AG09319 (cell line): ENCODE measurements at places on chromosomes 3 and 15.

DNA sequence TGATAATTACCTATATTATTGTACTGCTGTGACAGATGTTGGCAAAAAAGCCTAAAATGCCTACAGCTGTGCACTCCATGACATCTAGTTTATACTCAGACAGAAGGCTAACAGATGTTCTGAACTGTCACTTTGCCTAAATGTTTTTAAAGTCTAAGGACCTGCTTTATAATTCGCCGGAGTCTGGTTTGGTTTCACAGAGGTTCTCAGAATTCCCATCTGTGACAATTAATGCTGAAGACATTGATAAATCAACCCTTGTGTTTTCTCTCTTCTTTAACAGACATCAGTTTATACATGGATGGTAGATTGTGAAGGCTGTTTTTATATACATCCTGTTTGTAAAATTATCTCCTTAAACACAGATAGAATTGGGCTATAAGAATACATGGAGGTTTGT, 19.8 kb upstream of the SOX2 start:
- no peak for DNase-seq

DNA sequence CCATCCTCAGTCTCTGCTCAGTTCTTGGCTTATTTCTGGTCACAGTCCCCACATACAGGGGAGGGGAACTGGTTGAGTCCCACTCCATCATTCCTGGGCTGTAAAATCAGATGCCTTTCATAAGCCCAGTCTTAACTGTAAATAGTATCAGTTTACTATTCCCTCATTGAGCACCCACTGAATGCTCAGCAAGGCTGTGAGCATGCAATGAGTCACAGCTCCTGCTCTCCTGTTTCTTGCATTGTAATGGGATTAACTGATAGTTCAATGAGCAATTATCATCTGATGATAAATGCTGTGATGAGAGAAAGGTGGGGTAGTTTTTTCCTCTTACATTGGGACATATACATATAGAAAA, 113.6 kb upstream of the TPM1 start:
- DNase-seq = no peak

- DNase-seq = no peak
These were observed 617.5 kb upstream of the CCDC54 start for GRCh38 chr3:106759731-106760130.

DNA sequence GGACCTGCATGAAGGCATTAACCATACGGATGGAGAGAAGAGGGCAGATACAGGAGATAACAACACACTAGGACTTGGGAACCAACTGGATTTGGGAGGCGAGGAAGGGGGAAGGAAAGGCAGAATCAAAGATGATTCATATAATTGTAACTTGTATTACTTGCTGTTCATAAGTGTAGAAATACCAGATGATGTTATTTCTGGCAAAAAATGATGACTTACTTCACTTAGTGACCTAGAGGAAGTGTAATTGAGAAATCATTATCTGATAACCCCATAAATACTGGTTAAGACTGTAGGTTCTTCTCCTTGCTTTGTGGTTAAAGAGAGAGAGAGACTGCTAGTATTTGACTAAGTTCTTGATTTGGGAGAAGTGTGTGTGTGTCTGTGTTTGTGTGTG, 50.5 kb upstream of the GK5 start:
- DNase-seq = peak; percentile 60

DNA sequence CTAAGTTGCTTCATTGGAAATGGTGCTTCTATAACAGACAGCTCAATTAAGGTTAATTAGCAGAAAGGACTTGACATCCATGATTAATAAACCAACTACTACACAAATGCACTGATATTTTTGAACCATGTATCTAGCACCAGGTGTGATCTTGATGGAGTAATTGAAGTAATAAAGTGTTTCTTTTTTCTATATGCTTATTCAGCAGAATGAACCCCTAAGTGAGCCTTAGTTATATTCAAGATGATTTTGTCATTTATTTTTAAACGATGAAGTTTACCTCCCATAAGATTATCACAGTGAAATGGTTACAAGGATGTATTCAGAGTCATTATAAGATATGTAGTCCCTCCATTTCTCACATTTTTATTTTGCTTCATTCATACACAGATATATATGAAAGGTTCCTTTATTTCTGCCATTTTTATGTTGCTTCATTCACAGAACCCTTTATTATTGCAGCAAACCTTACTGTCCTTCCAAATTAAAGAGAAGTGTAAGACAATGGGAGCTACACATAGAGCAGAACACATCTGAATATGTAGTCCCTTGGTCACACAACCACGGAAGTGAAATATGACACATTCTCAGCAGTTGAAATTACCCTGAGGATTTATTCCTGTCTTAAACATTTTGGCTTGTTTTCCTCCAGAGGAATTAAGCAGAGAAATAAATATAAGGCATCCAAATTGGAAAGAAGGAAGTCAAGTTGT, 295.0 kb downstream of the RAP2B start:
- DNase-seq = no peak

GRCh38 chr3:105458518-105459215, 92.0 kb downstream of the ALCAM start:
- no peak for DNase-seq

DNA sequence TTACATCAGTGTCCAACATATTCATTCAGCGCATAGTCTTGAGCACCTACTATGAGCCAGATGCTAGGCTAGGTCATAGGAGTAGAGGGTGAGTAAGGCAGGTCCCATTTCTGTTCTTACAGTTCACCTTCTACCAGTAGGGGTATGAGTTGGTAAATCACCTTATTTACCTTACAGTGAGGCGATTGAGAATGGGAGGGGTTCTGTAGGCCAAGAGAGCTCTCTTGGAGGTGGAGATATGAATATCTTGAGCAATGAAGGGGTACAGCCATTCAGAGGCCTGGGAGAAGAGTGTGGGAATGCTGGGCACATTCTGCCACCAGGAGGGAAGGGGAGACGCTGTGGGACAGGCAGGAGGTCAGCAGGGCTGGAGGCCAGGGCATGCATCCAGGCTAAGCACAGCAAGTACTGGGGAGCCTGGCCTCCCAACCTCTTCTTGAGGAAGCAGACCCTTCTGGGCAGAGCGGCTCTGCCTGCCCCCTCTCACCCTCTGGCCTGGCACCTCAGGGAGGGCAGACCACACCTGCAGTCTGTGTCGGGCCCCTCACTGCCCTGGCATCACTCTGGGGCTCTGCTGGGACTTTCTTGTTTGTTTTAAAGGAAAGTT, 123.4 kb downstream of the EEFSEC start:
- no peak for DNase-seq

- no peak for DNase-seq
These were observed 187.0 kb upstream of the ATP10A start for GRCh38 chr15:26049900-26050657.

DNA sequence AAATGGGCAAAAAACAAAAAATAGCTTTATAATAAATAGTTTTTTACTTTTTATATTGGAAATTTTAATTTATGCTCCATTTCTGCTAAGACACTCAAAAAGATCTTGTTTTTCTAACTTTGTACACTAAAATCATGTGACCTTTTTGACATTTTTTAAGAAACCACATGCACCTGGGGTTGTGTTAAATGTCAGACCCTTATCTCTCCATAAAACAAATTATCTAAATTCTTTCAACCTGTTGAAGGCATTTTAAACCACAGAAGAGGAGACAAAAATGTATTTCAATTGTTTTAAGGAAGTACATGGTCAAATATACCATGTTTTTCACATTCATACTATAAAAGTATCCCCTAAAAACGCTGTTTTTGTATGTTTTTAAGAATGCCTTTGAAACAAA, 29.2 kb downstream of the IFT80 start:
- no peak for DNase-seq

- DNase-seq = no peak
These were observed 114.3 kb downstream of the LIPC start for GRCh38 chr15:58546066-58546591.

GRCh38 chr3:25957026-25957425, 167.1 kb downstream of the OXSM start:
- no peak for DNase-seq

GRCh38 chr15:94417501-94418293, 186.3 kb downstream of the MCTP2 start:
- DNase-seq = no peak

- no peak for DNase-seq
These were observed 16.2 kb upstream of the CCR9 start for GRCh38 chr3:45870099-45870498.

DNA sequence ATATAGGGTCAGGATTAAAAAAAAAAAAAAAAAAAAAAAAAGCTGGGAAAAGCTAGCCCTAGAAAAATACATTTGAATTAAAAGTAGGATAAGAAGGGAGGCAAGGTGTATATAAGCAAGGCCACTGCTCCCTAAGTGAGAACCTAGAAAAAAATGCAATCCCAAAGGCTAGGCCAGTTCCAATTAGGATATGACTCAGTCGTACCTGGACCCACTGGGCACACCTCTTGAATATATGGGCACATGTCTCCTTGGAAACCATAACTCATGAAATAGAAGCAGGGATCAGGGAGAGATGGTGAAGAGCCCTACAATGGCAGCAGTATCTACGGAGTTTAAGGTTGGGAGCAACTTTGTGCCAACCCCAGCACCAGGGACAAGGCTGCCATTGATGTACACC, 314.1 kb upstream of the IL12A start:
- no peak for DNase-seq

DNA sequence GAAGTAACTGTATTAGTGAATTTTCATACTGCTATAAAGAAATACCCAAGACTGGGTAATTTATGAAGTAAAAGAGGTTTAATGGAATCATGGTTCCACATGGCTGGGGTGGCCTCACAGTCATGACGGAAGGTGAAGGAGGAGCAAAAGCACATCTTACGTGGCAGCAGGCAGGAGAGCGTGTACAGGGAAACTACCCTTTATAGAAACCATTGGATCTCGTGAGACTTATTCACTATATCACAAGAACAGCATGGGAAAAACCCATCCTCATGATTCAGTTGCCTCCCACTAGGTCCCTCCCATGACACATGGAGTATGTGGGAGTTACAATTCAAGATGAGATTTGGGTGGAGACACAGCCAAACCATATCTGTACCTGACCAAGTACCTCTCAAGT, 812.3 kb upstream of the ALCAM start:
- no peak for DNase-seq

DNA sequence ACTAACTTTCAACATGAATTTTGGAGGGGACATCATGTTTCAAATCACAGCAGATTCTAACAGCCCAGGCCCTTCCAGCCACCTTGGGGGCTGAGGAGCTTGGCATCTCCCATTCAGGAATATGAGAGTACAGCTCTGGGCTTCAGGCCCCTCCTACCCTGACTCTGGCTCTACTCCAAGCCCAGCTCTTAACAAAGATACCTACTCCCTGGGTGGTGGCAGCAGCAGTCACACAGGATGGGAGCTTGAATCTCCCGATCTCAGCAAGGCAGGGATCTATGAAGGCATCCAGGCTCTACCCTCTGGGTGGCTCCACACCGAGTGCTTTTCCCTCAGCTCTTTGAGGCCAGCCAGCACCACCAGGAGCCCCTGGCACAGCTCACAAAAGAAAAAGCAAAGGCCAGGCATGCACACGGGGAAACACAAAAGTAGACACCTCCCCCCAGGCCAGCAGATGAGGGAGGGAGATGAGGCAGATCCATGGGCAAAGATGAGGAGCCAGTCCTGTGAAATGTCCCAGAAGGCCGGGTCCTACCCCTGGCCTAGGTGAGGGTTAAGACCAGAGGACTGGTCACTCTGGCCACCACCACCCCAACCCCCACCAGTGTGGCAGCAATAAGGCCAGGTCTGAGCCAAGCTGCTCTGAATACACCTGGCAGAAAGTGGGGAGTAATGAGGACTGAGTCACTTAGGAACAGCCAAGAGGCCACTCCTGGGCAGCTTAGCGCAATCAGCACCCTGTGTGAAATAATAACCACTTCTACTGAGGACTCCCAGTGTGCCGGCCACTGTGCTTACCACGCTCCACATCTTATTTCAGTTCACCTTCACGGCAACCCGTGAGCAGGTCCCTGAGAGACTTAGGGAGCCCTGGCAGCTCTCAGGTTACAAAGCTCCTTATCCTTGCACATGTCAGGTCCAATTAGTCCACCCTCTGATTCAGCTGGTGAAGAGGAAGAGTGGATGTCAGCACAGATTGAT, 24.3 kb downstream of the PLA2G4F start:
- DNase-seq = no peak

- no peak for DNase-seq
These were observed 25.8 kb downstream of the ALDH1L1 start for GRCh38 chr3:126154391-126155279.

DNA sequence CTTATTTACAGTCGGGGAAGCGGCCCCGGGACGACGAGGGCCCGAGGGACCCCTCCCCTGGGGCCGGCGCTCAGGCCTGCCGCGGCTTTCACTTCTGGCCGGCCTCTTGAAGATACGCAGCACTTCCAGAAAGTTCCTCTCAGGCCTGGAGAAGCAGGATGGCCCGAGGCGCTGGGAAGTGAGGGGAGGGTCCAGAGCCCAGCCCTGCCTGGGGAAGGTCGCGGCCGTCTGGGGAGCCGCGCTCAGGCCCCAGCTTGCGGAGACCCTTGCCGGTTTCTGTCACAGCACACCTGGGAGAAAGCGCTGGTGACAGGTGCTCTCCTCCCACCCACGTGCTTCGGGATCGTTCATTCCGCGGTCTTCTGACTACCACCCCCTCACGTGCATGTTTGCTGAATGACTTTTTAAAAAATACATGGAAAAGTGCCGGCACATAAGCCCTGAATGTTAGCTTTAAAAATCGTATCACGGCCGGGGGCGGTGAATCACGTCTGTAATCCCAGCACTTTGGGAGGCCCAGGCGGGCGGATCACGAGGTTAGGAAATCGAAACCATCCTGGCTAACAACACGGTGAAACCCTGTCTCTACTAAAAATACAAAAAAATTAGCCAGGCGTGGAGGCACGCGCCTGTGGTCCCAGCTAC, 727 bp upstream of the TM2D3 start:
- no peak for DNase-seq

DNA sequence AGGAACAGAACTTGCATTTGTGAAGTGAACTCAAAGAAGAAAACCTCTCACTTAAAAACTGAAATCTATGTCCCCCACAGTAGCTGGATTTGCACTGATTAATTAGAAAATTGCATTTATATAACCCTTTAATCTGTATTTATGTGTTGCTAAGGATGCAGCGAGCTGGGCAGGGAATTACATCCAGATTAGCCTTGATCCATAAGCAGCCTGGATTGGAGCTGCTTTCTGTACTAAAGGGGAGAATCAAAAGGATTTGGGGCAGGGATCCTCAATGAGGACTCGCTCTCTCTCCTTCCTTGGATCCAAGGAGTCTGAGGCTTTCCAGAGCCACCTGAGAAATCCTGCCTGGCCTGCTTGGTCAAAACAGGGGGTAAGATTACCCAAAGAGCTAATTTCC, 125.9 kb downstream of the TLE3 start:
- DNase-seq = no peak

- no peak for DNase-seq
These were observed 257.1 kb upstream of the TRIM42 start for GRCh38 chr3:140420621-140421357.

GRCh38 chr15:62533687-62534086, 368.6 kb upstream of the C2CD4B start:
- no peak for DNase-seq

GRCh38 chr15:85374831-85375230, 5.6 kb upstream of the AKAP13 start:
- no peak for DNase-seq

- no peak for DNase-seq
These were observed 22.2 kb downstream of the BCL2A1 start for GRCh38 chr15:79948761-79949160.
